ENCODE measurements at places on chromosomes 7 and 10.

DNA sequence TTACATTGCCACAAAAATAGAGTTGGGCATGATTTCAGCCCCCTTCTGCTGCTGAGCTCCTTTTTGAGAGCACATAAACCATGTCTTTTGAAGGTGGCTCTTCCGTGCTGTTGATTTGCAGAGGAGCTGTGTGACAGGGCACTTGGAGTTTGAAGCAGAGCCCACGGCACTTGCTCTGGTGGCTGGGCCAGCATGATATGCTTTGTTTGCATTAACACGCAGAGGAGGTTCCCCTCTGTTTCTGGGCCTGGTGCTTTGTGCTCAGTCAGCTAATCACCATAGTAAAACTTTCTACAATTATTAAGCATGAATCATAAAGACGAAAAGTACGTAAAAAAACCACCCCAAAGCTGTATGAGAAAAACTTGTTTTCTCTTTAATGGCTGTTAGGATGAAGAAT is 40.1 kb downstream of the RBM33 start:
- DNase-seq = no peak

- DNase-seq = no peak
Measured at GRCh38 chr10:59323831-59324401, 38.4 kb downstream of the FAM13C start.

DNA sequence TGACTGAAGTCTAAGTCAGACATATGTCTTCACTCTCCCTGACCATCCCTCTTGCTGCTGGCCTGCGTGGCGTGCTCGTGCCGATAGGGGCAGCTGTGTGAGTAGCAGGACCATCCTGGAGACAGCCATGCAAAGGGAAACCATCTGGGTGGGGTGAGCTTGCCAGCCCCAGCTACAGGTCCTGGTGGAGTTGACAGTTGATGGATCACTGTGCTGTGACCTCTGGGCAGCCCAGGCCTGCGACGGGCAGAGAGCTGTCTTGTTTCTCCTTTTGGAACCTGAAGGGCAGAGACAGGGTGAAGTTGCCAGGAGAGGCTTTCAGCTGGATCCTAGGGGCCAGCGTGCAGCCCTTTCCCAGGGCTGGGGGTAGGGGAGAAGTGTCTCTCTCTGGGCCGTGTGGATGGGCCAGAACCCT is 44.7 kb downstream of the GRK5 start:
- DNase-seq = no peak

DNA sequence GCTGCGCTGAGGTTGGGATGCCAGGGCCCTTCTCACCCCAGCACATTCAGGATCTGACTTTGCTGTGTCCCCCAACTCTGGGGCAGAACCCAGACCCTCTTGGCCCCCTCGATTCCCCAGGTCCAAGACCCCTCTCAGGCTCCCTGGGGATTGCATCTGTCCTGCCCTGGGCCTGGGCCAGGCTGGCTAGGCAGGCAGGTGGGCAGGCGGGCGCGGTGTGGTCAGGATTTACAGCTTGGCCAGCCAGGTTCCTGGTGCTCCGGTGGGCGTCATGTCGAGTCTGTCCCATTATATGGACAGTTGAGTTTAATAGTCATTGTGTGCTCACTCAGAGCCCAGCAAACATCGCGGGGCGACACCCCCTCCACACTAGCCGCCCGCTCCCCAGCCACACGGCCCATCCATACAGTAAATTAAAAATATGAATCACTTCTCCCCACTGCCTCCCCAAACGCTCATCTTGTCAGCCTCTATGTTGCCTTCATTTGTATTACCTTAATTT is 23.5 kb downstream of the POLL start:
- no peak for DNase-seq

GRCh38 chr10:32004161-32004591 is 52.0 kb downstream of the KIF5B start:
- DNase-seq = no peak

DNA sequence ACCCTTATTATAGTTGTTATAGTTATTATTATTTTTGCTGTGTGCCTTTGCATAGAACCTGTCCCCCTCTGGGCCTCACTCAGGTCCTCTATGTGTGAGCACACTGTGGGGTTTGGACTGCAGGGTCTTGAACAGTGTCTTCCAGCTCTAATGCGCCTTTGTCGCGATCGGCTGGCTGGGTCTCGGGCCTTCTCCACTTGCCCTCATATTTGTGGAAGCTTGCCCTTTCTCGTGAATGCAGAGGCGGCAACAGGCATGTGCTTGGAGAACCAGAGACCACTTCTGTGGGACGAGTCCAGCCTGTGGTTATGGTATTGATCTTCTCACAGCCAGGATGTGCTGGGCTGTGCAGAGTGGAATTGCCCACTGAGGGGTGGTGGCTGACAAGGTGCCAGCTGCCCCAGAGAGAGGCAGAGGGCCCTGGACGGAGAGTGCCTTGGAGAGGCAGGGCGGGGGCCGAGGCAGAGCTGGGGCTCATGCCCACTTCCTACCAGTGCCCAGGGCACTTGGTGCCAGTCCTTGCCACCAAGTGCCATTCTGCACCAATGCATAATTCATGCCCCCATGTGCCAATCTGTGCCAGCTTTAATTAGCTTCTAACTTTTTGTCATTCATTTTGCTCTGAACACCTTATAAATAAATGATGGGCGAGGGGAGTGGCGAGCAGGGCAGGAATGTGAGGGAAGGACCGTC is 6.8 kb upstream of the CDH23 start:
- no peak for DNase-seq

DNA sequence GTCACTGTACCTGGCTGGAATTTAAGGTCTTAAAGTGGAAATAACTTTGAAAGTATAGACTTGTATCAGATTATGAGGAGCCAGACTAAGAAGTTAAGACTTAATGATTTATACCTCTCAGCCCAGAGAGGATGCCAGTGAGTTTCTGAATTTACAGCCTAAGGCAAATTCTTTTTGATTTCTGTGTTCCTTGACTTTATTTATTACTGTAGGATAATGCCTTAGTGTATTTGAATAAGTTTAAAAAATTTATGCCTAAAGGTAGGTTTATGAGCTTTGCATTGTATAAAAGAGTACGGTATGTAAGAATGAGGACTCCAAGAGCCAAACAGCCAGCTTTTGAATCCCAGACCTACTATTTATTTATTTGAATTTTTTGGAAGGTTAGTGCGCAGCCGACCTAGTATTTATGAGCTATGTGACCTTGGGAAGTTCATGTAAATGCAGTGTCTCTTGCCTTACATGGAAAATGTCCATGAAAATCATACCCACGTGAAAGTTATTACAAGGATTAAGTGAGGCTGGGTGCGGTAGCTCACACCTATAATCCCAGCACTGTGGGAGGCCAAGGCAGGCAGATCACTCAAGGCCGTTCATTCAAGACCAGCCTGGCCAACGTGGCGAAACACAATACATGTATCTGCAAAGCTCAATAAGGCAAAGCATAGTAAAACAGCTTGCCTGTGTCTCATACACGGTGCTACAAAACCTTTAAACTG is 174.6 kb downstream of the AUTS2 start:
- DNase-seq = no peak

DNA sequence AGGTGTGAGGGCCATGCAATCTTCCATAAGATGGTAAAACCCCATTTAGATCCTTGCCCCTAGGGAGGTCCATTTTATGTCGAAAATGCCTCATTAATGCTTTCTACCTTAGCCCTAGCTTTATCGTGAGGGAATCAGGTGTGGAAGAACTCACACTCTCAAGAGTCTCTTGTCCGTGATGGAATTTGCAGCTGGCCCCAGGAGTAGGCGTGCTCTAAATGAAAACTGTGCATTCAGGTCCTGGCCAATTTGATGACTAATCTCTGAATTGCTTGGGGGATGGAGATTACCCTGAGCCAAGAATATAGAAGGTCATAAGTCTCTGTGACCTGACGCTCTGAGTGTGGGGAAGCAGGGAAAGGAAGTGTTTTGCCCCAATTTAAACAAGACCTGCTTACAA is 6.6 kb downstream of the C10orf90 start:
- DNase-seq = no peak

GRCh38 chr10:132453470-132453861 is 56.5 kb downstream of the PWWP2B start:
- DNase-seq = no peak

GRCh38 chr7:143015926-143016490 is 10.9 kb downstream of the OR9A2 start:
- no peak for DNase-seq

DNA sequence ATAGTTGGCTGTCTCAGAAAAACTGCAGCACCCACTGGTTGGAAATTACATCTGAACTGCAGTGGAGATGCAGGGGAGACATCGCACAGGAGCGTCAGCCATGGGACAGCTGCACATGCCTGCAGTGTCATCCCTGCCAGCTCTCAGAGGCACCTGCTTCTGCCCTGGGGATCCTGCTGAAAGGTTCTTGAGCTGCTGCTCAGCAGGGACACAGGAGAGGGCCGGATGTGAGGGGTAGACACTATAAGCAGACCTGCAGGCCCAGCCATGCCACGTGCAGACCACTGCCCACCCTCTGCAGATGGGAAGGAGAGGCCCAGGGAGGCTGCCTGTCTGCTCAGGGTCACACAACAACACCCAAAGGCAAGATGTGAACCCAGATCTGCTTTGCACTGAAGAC is 601.4 kb downstream of the DNAJB6 start:
- DNase-seq = no peak

GRCh38 chr7:2201686-2202360 is 30.9 kb downstream of the MAD1L1 start:
- DNase-seq = no peak

DNA sequence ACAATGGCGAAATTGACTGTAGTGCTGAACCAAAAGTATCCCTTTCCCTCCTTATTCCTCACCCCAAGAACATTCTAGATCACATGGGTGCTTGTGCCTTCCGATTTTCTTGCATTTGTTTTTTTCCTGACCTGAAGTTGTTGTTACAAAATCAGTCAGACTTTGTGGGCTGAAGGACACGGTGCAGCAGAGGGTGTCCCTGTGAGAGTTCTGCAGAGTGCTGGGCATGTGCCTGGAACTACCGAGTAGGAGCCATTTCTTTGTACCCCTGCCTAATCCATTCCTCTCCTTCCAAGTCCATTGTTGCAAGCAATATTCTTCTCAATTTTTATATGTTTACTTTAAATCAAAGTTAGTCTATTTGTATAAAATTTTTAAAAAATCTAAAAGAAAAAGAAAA is 35.3 kb upstream of the GJD4 start:
- DNase-seq = no peak

GRCh38 chr10:84537447-84537931 is 209.1 kb downstream of the CCSER2 start:
- DNase-seq = no peak

DNA sequence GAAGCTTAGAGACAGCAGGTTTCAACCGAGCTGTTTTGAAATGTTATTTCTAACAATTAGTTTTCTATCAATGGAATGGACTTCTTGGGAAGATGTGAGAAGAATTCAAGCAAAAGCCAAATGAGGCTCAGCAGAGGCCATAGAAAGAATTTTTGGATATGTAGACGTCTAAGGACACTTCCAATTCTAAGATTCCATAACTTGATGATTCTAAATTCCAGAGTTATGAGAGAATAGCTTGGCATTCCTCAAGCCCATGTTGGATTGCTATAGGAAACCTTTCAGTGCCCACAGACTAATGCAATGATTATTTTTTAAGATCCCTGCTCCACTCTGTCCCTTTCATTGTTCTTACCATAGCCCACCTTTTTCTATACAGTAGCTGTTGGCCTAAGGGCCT is 77.2 kb upstream of the PALS2 start:
- DNase-seq = no peak

GRCh38 chr7:69728304-69728703 is 130.0 kb downstream of the AUTS2 start:
- DNase-seq = no peak

GRCh38 chr10:89853781-89854191 is 152.4 kb downstream of the KIF20B start:
- no peak for DNase-seq

DNA sequence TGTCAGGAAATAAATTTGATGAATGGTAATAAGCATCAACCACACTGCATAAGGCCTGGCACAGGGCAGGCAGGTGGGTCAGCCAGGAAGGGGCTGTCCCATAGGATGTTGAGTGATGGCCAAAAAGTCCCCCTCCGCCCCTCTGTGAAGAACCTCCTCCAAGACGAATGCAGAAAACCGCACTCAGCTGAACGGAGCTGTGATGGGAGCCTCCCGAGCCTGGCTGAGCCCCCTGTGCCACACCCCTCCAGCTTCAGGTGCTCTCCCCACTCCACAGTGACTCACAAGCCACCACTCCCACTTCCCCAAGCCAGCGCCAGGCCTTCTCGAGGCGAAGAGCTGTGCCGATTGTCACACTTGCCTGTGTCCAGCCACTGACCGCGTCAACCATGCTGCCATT is 184.2 kb downstream of the MAD1L1 start:
- no peak for DNase-seq

GRCh38 chr10:113273181-113274163 is 279.4 kb upstream of the HABP2 start:
- DNase-seq = no peak

- no peak for DNase-seq
Measured at GRCh38 chr10:77180104-77180503, 457.5 kb downstream of the KCNMA1 start.

DNA sequence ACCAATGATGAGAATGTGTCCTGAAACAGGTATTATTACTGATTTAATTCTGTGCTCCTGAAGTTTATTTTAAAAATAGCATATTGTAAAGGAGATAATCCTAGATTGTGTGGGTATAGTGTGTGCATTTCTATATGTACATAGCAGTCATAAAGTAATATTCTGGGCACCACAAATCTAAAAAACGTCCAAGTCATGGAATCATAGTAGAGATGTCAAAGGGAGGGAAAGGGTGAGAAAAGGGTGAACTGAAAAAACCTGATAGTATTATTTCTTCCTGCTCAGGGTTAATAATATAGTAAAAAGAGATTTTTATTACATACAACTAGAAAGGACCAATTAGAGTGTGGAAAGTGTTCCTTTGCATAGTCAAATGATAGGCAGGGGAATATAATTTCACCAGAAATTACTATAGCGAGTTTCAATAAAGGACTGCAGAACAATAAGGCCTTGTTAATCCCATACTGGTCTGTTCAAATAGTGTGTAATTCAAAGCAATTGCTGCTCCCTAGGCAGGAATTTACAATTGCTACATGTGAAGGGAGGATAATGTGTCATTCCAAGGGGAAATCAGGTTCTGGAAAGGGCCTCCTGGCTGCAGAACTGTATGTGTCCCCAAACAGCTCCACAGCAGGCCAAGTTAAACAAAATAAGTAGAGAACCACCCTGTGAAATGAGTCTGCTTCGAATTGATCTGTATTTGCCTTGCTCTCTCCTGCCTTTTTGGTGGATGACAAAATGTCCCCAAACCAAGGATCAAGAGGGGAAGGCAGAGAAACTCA is 42.5 kb upstream of the KMT2E start:
- DNase-seq = no peak

DNA sequence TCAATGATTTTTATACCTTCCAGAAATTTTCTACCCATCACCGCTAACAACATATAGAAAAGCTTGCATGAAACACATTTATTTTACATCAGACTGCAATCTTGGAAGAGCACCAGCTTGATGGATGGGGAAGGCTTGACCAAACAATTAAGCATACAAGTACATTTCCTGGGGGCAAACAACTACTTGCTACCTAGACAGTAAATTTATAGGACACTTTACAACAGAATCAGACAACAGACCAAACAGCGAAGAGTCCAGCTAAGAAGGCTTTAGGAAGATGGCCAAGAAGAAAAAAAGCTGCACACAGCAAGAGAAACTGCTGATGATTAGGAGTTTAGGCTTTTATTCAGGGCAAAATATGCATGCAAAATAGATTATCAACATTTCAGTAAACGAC is 8.0 kb downstream of the AASS start:
- no peak for DNase-seq

All from effector CD8-positive, alpha-beta T cell (primary cell).